Activated CD8-positive, alpha-beta T cell treated with anti-CD3 and anti-CD28 coated beads for 36 hours (primary cell): ENCODE measurements at places on chromosomes 2 and 18. TPM values are rescaled to one million over a fixed set of nuclear protein-coding genes. Genes with fewer than 3 reads are reported as not detected.

The TUBA4A gene
- 226 TPM for total RNA-seq

The EMILIN1 gene
- total RNA-seq: 0.63 TPM

The DDX18 gene
- 156 TPM for total RNA-seq

The FTCDNL1 gene
- total RNA-seq: 2.0 TPM

DNA sequence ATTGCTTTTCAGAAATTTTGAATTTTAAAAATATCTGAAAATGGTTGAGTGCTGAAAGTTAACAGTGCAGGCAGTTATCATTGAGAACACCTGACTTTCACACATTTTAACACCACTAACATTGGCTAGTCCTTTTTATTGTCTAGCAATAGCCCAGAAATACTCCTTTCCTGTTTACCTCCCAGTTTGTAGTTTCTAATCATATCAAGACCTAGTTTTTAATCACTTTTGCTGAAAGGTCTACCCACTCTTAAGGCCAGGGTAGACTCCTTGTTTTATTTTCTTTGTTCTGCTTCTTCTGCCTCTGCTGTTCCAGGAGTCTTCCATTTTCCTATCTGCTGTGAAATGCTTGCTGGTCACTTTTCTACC, 72.1 kb downstream of the UBE2E3 start:
- H3K36me3 ChIP-seq: no peaks in the 10 kb centered on the region
- H3K27ac ChIP-seq: peak overlapping the region; percentile 70
- DNase-seq: no peak
- H3K27me3 ChIP-seq: no peaks in the 10 kb centered on the region
- H3K4me1 ChIP-seq: peaks cover 15% of the 10 kb centered on the region

- H3K4me3 ChIP-seq: no peak overlapping the region
- H3K36me3 ChIP-seq: no peaks in the 10 kb centered on the region
- H3K27me3 ChIP-seq: peaks cover 1% of the 10 kb centered on the region
- no peak for DNase-seq
Measured at GRCh38 chr2:220068846-220069245, 441.4 kb downstream of the SLC4A3 start.

DNA sequence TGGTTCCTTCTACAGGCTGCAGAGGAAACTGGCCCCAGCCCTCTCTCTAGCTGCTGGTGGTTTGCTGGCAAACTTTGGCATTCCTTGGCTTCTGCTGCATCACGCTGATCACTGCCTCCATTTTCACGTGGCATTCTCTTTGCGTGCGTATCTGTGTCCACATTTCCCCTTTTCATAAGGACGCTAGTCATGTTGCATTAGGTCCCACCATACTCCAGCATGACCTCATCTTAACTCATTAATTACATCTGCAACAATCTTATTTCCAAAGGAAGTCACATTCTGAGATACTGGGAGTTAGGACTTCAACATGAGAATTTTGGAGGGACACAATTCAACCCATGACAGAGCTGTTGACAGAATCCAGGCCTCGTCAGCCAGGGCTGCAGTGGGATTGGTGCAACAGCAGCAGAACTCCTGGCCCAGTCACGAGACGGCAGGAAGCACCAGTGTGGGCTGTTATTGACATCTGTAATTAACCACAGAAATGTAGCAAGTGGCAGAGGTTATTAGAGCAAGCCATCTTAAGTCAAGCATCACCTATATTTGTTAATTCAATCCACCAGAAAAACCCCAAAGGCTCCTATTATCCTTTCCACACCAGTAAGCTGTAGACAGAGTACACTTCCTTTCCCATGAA, 132.4 kb downstream of the TMEM163 start:
- no peak overlapping the region for H3K27ac ChIP-seq
- no peak overlapping the region for H3K4me3 ChIP-seq
- H3K36me3 ChIP-seq: peaks cover 6% of the 10 kb centered on the region
- peaks cover 10% of the 10 kb centered on the region for H3K4me1 ChIP-seq
- DNase-seq: no peak
- H3K27me3 ChIP-seq: no peaks in the 10 kb centered on the region
